ENCODE measurements at places on chromosomes 2 and 18.

DNA sequence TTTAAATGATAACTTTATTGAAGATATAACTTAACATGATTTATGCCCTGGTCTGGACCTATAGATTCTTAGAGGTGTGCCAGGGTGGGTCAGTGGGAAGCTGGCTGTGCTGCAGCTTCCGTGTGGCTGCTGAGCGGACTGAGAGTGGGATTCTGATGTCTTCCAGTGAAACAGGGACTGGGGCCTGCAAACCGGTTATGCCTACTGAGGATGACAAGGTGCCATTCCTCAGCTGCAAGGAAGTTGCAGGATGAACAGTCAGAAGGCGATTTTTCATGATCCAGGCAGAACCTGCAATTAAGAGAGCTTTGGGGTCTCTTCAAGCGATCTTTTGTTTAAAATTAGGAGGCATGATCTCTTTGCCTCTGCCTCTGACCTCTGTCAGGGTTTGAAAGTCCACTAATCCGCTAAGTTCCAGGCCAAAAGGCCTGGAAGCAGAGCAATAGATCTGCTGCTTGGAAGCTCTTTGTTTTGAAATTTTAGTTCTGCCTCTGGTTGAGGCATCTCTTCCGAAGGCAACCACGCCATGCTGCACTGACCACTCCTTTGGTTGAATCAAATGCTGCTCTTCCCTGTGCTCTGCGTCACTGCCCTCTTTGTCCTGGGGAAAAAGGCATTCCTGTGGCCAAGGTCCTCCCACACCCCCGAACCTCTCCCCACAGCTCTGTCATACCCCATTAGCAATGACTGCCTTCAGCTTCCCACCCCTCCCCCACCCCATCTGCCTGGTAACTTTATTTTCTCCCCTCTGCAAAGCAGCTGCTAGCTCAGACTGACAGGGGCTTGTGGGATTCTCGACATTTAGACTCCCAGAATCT lies 2.0 kb downstream of the TMEM169 start:
- DNase-seq: peak; percentile 74

DNA sequence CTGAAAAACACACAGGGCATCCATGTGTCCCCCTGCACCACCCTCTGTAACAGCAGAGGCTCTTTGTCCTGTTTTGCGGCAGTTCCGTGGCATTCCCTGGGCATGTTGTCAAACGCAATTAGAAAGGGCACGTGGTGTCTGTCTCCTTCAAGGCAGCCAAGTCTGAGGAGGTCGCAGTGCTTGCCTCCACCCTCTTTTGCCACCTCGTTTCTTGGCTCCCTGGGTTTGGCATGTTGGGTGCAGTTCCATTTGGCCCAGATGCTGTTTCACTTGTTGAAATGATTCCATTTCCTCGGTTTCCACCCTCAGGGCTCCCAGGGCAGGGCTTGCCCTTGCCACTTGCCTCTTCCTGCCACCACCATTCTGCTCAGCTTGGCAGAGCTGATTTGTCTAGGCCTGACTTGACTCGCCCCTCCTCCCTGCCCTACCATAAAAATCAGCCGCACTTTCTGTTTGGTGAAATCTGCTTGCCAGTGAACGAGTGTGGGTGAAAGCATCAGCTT lies 12.4 kb downstream of the CCL20 start:
- DNase-seq: no peak

DNA sequence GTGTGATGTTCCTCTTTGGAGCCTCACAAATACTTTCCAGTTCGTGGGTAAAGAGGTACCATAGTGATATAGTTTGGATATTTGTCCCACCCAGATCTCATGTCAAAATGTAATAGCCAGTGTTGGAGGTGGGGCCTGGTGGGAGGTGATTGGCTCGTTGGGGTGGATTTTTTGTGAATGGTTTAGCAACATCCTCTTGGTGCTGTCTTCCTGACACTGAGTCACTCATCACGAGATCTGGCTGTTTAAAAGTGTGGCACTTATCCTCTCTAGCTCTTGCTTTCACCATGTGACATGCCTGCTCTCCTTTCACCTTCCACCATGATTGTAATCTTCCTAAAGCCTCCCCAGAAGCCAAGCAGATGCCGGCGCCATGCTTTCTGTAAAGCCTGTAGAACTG lies 3.0 kb upstream of the CCDC93 start:
- no peak for DNase-seq

- DNase-seq: no peak
Observed at GRCh38 chr2:205972113-205972512, 113.9 kb downstream of the INO80D start.

GRCh38 chr2:40384714-40385113 lies 67.2 kb downstream of the SLC8A1 start:
- no peak for DNase-seq

DNA sequence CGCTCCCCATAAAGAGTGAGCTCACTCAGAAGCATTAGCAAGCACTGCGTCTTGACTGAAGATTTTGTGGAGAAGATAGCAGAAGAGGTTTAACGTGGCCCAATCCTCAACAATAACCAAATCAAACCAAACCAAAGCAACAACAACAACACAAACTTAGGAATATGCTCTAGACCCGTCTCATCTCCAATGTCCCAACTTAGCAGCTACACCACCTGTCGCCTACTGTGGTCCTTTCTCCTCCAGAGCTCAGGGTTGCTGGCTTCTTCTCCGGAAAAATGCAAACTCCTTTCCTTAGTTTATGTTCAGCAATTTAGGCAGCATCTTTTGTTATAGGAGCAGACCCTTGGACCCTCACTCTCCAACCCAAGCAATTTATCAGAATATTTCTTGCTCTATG lies 301.4 kb downstream of the ZNF521 start:
- DNase-seq: no peak

- no peak for DNase-seq
Observed at GRCh38 chr2:230503798-230504197, 87.8 kb downstream of the SP100 start.

DNA sequence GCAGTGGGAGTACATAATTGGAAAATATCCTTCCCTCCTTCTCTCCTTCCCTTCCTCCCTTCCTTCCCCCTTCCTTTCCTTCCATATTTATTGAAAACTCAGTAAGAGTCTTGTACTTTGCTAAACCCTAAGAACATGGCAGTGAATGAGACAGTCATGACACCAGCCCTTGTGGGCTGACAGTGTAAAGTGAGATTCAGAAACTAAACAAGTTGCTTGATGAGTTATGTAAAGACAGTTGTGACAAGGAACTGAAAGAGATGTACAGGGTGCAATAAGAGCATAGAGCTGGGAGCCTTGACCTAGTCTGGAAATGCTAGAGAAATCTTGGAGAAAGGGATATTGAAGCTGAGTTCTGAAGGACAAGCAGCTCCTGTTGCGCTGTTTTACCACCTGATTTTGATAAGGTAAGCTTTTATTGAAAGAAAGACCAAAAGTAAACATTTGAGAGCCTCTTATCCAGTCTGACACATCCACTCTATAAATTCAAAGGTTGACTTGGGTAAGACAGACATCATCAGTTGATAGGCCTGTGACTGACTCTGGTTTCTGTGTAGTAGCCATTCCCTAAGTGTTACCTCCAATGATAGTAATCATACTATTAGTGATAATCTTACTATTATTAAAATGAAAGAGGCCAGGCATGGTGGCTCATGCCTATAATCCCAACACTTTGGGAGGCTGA lies 66.5 kb upstream of the SKOR2 start:
- no peak for DNase-seq

GRCh38 chr2:25190536-25190935 lies 22.2 kb upstream of the POMC start:
- no peak for DNase-seq

GRCh38 chr2:228180181-228181097 lies 1.0 kb downstream of the SPHKAP start:
- DNase-seq: no peak

DNA sequence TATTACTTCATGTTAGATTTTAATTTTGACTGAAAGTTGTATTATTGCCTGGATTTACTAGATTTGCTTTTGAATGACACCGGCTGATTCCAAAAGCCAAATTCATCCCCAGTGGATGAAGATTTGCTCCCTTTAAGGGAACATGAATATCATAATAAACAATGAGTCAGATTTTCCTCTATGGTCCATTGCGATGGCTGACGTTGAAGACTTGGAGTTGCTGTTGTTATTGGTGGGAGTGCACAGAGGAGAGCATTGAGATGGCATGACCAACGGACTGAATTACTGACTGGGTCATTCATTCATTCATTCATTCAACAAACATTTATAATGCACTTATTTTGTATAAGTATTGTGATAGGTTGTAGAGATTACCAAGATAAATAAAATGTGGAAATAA lies 33.4 kb upstream of the LYPD1 start:
- DNase-seq: no peak

DNA sequence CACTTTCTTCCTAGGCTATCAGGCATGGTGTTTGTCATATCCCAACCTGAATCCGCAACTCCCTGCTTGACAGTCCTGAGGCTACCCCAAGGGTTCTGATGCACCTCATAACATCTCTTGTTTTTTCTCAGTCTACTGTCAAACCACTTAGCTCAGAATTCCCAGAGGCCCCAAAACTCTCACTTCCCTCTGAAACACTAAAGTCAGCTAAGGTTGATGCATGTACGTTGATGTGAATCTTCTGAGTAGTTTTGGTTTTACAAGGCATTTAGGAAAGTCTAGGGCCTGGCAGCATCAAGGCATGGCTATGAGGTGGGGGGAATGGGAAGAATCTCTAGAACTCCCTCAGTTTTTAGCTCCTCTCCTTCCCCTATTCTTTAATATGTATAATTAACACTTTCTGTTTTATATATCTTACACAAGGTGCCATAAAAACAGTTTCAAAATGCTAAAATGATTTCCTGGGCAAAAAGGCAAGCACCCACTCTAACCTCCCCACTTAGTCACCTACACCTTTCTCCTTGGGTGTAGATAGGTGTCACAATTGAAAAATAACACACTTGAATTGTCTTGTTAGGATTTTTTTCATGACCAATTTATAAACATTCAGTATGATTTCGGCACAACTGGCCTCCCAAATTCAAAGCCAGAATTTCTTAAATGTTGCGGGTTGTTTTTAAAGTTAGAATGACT lies 71.4 kb upstream of the TANK start:
- DNase-seq: no peak

GRCh38 chr18:32576296-32576916 lies 105.7 kb upstream of the GAREM1 start:
- peak; percentile 46 for DNase-seq

DNA sequence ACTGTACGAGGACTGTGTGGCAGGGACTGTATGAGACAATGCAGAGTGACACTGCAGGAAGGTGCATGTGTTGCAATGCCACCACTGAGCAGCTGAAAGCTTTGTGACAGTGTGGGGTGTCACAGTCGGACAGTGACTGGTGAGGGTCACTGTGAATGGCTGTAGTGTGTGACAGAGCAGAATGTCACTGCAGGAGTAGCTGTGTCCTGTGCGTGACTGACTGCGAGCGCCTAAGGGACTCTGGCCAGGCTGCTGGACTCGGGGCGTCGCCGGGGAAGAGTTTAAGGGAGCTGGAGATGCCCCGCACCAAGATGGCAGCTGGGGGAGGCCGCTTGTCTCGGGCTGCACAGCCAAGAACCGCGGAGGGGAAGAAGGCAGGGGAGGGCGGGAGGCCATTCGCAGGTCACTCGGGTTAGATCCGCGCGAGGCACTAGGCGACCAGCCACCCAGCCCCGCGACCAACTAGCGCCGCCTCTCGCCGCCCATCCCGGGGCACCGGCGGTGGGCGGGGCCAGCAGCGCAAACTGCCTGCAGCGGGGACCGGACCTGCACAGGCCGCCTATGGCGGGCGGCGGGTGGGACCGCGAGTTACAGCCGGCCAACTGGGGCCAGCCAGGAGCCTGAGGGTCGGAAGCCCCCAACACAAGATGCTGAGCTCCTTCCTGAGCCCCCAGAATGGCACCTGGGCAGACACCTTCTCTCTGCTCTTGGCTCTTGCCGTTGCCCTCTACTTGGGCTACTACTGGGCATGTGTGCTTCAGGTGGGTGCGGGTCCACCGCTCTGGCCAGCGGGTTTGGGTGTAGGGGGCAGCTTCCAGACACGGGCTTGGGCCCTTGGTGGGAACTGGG lies at the start of gene ABHD1:
Gene ABHD1, plus strand, starts transcription at position 514 of the 849 bp plus-strand sequence. Its CDS starts 134 bp downstream, at position 648.
- no peak for DNase-seq

- no peak for DNase-seq
Observed at GRCh38 chr2:144875290-144875969, 355.5 kb upstream of the ZEB2 start.

DNA sequence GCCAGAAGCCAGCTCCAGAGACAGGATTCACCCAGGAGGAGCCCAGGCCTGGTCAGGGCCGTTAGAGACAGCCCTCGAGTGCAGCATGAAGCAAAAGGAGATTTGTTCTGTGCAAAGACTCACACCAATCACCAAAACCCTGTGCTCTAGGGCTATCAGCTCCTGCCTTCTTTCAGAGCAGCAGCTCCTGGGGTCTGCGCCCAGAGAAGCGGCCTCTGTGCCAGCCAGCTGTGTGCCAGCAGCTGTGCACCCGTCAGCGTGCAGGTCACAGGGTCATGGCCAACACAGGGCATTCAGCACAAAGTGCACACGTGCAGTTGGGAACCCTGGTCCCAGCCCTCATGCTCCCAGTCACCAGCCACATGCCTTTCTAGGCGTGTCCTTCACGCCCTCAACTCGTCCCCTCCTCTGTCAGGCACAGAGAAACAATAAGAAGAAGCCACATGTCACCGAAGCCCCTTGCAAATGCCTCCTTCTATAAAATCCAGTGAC lies 49.3 kb downstream of the ZNF516 start:
- no peak for DNase-seq

DNA sequence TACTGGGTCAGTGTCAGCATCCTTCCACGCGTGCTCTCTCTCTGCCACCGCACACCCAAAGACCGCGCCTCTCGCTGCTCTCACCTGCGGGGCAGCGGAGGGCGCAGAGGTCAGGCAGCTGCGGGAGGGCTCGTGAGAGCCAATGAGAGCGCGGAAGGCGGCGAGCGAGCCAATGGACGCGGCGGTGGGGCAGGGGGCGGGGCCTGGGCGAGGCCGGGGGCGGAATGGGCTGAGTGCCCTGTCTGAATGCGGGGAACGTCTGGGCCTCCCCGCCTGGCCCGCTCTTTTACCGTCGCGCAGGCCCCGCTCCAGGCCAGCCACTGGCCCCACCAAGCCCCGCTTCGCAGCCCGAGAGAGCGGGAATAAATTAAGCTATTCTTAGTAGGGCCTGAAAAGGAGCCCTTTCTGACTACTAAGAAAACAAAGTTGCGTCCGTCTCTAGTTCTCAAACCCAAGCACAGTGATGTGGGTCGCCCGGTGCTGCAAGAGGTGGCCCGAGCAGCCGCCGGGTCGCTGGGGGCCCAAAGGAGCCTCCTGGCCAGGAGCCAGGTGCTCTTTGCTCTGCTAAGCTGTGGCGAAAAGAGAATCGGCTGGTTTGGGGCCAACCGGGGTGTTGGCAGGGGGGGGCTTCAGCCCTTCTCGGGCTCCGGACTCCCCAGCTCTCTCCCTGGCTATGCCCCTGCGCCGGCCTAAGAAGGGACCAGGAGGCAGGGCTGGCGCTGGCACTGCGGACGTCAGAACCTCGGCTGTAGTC lies 81.1 kb upstream of the GLI2 start:
- DNase-seq: no peak

GRCh38 chr2:1169291-1169949 lies 218.8 kb downstream of the SNTG2 start:
- no peak for DNase-seq
